Aortic smooth muscle cell (primary cell): ENCODE measurements at places on chromosomes 3 and 15. TPM values are rescaled to one million over a fixed set of nuclear protein-coding genes. Genes with fewer than 3 reads are reported as not detected.

The SLC24A5 gene
- not detected in 2 replicates for total RNA-seq

The TLR9 gene
- under 0.01 TPM in 1 of 2 replicates, not detected in the other for total RNA-seq

The SV2B gene
- total RNA-seq: 0.13 TPM in 1 of 2 replicates, not detected in the other

The KBTBD12 gene
- 0.12 TPM in 1 of 2 replicates, not detected in the other for total RNA-seq

The STRIT1 gene
- not detected in 2 replicates for total RNA-seq
